ENCODE measurements at places on chromosomes 16 and 17.
A peak's percentile ranks its signal among the peaks of the same experiment; 100 is the strongest.

GRCh38 chr16:89700649-89701424 is 668 bp downstream of the SPATA2L start:
- no peak for DNase-seq

GRCh38 chr16:25172831-25173230 is 43.9 kb upstream of the AQP8 start:
- DNase-seq, result no peak

DNA sequence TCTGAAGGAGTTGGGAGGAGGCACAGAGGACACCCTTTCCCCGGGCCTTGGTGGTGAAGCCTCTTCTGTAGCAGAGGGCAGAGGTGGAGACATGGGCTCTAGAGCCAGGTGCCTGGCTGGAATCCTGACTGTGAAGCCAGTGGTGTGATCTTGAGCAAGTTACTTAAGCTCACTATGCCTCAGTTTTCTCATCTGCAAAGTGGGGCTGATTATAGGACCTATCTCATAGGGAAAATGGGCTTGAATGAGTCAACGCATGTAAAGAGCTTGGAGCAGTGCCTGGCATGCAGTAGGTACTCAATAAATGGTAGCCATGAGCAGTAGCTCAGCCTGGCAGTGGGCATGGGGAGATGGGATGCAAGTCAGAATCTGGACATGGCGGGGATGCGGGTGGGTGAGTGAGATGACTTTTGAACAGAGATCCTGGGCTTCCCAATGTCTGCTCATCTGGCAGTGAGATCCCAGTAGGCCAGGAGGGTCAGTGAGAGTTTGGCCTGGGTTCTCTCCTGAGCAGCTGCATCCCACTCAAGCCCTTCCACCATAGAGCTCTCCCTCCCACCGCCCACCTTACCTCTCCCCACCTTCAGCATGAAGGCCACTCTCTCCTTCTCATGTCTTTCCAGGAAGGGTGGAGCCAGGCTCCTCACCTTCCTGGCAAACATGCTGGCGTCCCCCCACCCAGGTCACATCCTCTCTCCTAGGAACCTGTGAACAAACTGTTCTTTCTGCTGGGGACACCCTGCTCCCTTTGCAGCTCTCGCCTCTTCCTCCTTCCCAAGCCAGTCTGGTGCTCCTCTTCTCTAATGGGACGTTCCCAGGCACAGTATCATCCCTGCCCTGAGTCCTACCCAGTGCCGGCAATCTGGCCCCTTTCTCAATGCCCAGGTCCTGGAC is 13.1 kb upstream of the SP2 start:
- no peak for DNase-seq

DNA sequence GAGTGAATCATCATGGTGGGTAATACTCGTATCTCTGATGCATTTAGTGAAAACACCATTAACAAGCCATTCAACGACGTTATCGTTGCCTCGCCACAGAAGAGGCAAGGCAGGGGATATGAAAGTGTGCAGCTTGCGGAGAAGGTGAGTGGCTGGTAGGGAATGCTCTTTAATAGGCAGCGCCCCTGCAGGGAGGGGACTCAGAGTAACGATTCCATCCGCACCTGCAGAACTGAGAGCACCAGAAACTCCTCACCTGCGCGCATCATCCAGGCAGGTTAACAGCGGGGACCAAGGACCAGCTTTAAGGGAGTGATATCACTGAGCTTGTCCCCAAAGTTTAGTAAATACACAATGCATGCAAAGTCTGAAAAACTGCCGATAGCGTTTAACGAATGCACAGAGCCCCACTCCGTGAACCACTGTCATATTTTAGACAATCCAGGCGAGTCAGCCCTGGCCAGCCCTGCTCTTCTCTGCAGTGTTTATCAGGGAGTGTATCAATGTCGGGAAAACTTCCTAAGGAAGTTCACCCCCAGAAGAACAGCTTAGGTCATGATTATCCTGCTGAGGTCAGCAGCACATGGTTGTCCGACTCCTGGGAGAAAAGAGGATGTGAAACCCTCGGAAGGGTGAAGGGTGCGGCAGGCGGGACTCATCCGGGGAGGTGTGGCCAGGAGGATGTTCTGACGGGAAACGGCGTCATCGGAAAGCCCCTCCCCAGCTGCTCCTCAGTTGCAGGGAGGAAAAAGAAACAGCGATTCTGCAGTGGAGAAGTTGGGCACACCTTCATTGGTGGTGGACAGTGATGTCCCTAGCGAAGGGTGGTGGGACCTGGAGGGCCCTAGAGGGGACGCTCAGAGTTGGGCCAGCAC is 68.5 kb upstream of the DNAH17 start:
- DNase-seq, result peak; percentile 54

- no peak for DNase-seq
Measured at GRCh38 chr17:75636381-75637142, 3.3 kb downstream of the SMIM5 start.

DNA sequence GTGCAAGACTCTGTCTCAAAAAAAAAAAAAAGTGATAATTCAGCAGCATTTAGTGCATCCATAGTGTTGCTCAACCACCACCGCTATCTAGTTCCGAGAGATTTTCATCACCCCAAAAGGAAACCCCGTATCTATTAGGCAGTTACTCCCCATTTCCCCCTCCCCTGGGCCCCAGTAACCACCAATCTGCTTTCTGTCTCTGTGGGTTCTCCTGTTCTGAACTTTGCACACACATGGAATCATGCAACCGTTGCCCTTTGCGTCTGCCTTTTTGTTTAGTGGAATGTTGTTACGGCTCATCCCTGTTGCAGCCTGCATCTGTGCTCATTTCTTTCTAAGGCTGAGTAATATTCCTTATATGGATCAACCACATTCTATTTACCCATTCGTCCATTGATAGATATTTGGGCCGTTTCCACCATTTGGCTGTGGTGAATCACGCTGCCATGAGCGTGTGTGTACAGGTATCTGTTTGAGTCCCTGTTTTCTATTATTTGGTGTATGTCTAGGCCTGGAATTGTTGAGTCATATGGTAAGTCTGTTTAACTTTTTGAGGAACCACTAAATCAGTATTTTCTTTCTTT is 8.7 kb upstream of the SYNGR2 start:
- DNase-seq, result no peak

DNA sequence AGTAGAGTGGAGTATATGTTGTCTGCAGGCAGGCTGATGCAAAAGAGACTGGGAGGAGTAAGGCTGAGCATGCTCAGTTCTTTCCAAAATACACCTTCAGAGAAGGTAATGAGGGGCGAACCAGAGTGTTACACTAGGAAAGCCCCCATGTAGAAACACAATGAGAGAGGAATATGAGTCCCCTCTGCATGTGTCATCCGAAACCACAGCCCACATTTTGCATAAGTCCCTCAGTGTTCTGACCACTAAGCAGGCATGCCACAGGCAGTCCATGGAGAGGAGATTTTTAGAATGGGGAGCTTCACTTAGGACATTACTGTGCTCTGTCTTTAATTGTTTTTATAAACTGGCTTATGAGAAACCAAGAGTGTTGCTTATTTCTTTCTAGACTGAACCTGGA is 32.0 kb downstream of the SLC6A2 start:
- DNase-seq, result no peak

GRCh38 chr16:1433756-1434155 is 2.9 kb downstream of the PERCC1 start:
- DNase-seq, result no peak

- no peak for DNase-seq
Measured at GRCh38 chr17:79831265-79832217, 7.7 kb downstream of the CBX4 start.

DNA sequence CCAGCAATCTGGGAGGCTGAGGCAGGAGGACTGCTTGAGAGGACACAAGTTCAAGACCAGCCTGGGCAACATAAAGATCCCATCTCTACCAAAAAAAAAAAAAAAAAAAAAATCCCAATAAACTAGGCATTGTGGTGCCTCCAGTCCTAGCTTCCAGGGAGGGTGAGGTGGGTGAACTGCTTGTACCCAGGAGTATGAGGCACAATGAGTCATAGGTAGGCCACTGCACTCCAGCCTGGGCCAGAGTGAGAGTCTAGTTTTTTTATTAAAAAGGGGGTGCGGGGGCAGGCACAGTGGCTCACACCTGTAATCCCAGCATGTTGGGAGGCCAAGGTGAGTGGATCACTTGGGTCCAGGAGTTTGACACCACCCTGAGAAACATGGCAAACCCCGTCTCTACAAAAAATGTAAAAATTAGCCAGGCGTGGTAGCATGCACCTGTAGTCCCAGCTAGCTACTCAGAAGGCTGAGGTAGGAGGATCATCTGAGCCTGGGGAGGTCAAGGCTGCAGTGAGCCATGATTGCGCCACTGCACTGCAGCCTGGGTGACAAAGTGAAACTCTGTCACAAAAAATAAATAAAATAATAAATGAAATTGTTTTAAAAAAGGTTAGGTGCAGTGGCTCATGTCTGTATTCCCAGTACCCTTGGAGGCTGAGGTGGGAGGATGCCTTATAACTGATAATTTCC is 7.8 kb upstream of the CHST6 start:
- no peak for DNase-seq

GRCh38 chr17:68319410-68320162 is 28.3 kb downstream of the ARSG start:
- no peak for DNase-seq

GRCh38 chr16:2508722-2509400 is 4.9 kb upstream of the ATP6V0C start:
- DNase-seq, result no peak

- peak; percentile 79 for DNase-seq
Measured at GRCh38 chr16:28494121-28494851, at the start of gene APOBR. Gene APOBR, plus strand, starts transcription at chr16:28494643. Its CDS starts 39 bp downstream, at chr16:28494682.

DNA sequence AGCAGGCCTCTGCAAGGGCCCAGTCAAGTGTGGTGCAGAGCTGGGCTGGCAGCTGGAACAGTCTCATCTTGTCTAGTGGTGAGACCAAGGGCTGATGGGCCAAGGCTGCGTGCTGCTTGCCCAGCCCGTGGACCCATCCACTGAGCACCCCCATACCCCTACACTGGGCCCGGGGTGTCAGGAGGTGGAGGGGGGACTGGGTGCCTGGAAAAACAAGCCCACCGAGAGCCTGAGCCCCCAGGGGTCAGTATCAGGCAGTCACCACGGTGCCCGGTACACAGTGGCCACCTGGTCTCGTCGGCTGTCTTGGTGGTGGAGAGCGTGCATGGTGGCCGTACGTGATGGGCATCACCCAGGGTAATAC is 238.3 kb downstream of the SEC14L1 start:
- no peak for DNase-seq

- no peak for DNase-seq
Measured at GRCh38 chr17:39183045-39183444, 14.4 kb downstream of the CACNB1 start.

DNA sequence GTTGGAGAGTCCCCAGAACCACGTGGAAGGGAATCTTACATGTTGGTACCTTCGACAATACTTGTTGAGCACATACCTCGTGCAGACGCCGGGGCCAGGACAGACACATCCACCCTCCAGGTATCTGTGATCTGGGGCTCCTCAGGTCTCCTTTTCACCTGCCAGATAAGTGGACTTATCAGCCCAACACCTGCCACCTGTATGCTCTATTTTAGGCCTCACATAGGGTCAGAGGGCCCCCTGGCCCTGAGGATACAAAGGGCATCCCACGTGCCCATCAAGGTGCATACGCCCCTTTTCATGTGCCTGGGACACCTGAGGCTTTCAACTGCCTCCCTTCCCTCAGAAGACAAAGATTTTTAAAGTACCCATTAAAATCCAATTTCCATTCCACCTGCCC is 212.7 kb downstream of the MRTFB start:
- DNase-seq, result no peak

GRCh38 chr16:20889625-20890275 is 10.4 kb downstream of the DCUN1D3 start:
- DNase-seq, result no peak

GRCh38 chr16:30744183-30744582 is 4.0 kb upstream of the PHKG2 start:
- DNase-seq, result no peak

- no peak for DNase-seq
Measured at GRCh38 chr17:80303824-80304223, 43.2 kb downstream of the RNF213 start.

- DNase-seq, result no peak
Measured at GRCh38 chr17:42277342-42277712, 1.1 kb upstream of the STAT5B start.

DNA sequence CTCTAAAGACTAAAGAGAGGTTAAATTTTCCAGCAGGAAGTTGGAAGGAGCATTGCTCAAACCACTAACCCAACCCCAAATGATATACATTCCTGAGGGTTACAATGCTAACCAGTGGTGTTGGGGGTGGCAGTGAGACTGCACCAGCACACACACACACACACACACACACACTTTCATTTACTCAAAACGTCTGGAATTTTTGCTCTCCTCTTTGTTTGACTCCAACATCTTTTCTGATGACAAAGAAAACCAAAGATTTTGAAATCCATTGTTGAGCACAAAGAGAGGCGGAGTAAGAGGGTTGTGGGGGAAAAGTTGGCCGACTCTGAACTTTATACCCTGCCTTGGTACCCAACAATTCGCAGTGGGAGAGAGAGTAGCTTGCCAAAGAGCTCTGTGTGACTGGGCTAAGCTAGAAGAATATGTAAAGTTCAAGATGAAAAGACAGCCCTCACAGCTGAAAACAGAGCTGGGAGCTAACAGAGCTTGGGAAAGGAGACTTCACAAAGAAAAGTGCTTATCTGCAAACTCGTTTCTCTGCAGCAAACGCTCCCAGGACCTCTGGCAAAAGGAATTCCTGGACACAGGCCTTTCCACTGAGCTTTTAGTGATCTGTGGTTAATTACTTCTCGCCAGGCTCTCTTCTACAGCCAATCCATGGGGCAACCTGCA is 426.0 kb upstream of the CDH11 start:
- no peak for DNase-seq

- no peak for DNase-seq
Measured at GRCh38 chr16:83727751-83728352, 79.9 kb upstream of the HSBP1 start.

- DNase-seq, result no peak
Measured at GRCh38 chr16:53071748-53072301, 17.0 kb downstream of the CHD9 start.

DNA sequence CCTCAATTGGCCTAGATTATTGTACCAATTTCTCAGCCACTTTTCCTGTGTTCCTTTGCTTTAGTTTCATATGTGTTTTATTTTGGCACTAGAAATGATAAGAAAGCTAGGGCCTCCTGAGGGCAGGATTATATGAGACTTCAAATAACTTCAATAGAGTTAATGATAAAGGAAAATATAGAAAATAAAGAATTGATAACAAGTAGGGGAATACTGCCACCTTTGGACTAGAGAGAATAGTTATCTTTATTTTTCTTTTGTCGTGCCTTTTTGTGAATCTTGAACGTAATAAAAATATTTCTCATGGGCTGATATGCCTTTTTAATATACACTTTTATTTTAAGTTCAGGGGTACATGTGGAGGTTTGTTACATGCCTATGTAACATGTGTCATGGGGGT is 29.3 kb upstream of the RBL2 start:
- no peak for DNase-seq
